DND-41 (cell line): ENCODE measurements at places on chromosomes 16 and 17.
A peak's percentile ranks its signal among the peaks of the same experiment; 100 is the strongest.

DNA sequence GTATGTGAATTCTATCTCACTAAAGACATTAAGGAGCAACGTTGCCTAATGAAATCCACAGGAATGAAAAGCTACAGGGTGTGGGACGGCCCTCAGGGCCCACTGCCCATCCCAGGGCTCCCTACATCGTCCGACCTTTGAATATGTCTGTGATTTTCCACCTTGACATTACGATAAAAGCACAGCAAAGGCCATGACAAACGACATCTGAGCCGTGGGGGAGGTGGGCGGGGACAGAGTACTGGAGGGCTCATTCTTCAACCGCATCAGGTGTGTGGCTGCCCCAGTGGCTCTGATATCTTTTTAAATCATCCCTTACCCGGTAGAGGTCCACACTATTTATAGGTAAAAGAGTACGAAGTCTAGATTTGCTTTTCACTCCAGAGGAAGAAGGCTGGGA lies 35.1 kb downstream of the LMF1 start:
- DNase-seq = no peak

GRCh38 chr17:43905985-43906852 lies 1.1 kb downstream of the MPP2 start:
- no peak for DNase-seq

DNA sequence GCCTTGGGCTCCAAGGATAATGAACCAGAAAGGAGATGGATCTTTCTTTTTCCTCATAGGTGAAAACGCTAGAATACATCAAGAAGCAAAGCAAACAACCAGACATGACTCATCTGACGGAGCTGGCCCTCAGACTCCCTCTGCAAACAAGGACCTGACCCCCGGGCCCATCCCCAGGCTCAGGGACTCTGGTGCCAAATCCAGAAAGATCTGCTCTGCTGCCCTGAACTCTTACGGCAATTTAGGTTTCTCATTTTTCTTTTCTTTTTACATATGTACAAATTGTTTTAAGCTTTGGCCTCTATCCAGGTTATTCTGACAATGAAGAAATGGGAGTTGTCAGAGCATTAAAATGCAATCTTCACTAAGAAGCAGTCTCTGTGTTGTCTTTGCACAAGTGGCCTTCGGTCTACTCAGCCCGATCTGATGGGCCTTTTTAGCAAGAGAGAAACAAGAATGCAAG lies 17.7 kb downstream of the KNOP1 start:
- DNase-seq = no peak

DNA sequence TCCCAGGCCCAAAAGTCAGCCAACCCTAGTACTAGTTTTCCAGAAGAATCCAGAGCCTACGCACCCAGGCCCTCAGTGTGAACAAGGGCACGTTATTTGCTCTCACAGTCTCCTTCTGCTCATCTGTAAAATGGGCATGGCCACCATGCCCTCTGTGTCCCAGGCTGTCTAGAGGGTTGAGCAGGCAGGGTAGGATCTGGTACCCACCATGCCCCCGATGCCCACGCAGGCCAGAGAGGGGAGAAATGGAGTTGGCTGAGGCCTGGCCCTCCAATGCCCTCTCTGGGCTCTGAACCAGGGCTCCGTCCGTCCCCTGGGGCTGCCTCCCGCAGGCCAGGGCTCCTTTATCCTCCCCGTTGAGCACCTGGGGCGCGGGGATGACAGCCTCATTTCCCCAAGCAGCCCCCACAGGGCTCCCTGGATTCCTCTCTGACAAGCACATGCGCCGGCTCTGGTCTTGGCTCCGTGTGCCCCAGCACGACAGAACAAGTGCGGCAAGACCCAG lies 9.1 kb upstream of the BAHCC1 start:
- no peak for DNase-seq

- no peak for DNase-seq
Measured at GRCh38 chr16:66508914-66509496, 40.9 kb downstream of the TK2 start.

DNA sequence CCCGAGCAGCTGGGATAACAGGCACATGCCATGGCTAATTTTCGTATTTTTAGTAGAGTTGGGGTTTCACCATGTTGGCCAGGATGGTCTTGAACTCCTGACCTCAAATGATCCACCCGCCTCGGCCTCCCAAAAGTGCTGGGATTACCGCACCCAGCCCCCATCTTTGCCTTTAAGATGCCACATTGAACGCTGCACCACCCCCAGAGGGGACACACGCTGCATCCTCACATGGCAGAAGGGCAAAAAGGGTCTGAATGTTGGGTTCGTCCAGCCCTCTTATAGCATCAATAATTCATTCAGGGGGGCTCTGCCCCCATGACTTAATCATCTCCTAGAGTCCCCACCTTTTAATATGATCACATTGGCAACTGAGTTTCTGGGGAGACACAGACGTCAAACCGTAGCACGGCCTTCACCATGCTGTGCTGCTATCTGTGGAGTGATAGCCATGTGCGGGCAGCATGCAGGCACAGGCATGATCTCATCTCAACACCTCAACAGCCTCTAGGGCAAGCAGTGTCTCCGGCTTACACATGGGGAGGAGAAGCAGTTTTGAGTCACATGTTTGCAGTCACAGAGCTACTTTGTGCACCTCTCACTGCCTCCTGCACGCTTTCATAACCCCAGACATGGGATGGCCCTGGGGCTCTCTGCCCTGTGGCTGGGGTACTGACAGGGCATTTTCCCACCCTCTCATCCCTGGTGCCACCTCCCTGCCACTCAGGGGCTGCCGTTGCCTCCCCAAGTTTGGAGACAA lies 30.0 kb downstream of the IL21R start:
- DNase-seq = no peak

GRCh38 chr17:43814714-43815113 lies 18.2 kb downstream of the MPP3 start:
- no peak for DNase-seq

DNA sequence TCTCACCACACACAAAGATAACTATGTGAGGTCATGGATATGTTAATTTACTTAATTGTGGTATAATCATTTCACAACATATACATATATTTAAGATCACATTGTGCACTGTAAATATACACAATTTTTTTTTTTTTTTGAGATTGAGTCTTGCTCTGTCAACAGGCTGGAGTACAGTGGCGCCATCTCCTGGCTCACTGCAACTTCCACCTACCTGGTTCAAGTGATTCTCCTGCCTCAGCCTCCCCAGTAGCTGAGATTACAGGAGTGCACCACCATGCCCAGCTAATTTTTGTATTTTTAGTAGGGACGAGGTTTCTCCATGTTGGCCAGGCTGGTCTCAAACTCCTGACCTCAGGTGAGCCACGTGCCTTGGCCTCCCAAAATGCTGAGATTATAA lies 11.5 kb upstream of the PRSS54 start:
- DNase-seq = peak; percentile 59

DNA sequence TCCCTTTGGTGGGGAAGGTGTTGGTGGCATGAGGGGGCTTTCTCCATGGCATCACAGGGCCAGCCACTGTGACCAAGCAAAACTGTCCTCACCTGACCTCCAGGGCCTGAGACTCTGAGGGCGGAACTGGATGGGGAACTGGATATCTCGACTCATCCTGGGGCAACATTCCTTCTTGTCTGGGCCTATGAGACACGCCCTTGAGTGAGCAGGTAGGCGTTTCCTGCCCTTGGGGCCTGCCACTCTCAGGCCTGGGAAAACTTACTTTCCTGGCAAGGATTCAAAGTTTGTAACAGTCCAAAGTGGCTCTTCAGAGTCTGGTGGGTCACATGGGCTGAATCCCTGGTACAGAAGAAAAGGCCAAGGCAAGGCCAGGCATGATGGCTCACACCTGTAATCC lies 9.6 kb downstream of the MT1X start:
- no peak for DNase-seq

GRCh38 chr17:28889996-28890395 lies 7.5 kb downstream of the FLOT2 start:
- DNase-seq = no peak

GRCh38 chr16:77393955-77394354 lies 40.9 kb downstream of the ADAMTS18 start:
- no peak for DNase-seq
